ENCODE measurements at places on chromosomes 2 and 18. TPM values are rescaled to one million over a fixed set of nuclear protein-coding genes. Genes with fewer than 3 reads are reported as not detected.

The ANTXR1 gene
- 134 TPM for total RNA-seq

DNA sequence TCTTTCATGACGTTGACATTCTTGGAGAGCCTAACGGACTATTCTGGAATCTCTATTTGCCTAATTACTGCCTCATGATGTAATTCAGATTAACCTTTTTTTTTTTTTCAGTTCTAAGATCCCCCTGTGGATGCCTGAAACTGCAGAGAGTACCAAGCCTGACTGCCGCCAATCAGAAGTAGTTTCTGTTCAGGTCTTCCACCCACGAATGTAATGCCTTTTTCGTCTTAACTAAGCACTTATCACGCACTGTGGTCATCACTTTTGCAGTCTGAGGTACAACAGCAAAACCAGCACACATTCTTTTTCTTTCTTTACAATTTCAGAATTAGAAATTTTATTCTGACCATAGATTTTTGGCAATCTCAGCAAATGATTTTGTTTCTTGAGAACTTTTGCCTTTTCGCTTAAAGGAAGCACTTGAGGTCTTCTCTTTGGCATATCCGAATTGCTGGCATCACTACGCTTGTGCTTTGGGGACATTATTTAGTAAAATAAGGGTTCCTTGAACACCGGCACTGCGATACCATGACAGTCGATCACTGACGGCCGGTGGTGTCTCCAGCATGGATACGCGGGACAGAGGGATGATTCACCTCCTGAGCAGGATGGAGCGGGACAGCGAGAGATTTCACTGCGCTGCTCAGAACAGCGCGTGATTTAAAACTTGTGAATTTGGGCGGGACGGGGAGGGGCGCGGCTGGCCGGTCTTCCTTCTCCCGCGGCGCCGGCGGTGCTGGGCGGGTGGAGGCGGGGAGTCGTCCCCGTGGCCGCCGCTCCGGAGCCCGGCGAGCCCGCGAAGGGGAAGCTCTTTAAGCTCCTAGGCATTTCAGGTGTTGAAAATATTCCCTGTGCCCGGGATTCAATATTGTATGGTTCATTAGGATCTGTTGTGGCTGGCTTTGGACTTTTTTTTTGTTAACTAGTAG is 32.0 kb upstream of the GPR55 start:
- peak; percentile 13 for DNase-seq

DNA sequence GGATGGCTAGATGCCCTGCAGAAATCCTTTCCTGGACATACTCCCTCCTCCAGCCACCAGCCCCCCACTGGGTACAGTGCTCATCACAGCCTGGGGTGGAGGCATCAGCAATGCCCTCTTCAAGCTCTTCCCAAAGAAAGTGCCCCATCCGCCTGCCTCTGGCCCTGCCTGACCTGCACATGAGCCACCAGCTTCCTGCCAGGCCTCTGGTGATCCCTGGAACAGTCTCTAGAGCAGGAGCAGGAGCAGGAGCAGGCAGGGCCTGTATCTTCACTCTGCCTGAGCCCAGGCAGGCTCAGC is 54.1 kb upstream of the CAB39 start:
- no peak for DNase-seq

DNA sequence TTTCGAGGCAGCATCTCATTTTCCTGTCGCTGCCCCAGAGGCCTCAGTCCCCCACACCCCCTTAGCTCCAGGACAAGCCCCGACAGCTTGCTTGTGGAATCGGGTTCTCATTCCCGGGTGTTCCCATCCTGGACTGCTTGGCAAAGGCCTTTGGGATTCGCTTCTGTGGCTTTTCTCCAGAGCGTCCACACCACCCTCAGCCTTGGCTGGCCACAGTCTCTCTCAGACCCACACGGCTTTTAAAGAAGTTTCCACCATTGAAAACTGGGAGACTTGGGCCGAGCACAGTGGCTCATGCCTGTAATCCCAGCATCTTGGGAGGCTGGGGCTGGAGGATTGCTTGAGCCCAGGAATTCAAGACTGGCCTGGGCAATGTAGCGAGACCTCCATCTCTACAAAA is 2.7 kb downstream of the ESPNL start:
- no peak for DNase-seq

Measured in HFFc6 (cell line).